Right atrium auricular region (tissue), 2 donors: ENCODE measurements at places on chromosomes 2 and 18. TPM values are rescaled to one million over a fixed set of nuclear protein-coding genes. Genes with fewer than 3 reads are reported as not detected.

- no peak for DNase-seq
- H3K27ac ChIP-seq = no peak overlapping the region
- H3K36me3 ChIP-seq = no peaks in the 10 kb centered on the region
- H3K27me3 ChIP-seq = no peaks in the 10 kb centered on the region
These were observed 829.2 kb upstream of the ACVR2A start for GRCh38 chr2:147015591-147015990.

- H3K4me1 ChIP-seq = peaks cover 44% of the 10 kb centered on the region
- H3K36me3 ChIP-seq = no peaks in the 10 kb centered on the region
- H3K27ac ChIP-seq = no peak overlapping the region
- H3K4me3 ChIP-seq = no peak overlapping the region
- H3K27me3 ChIP-seq = no peaks in the 10 kb centered on the region
These were observed 62.0 kb downstream of the ODC1 start for GRCh38 chr2:10385933-10386773.

GRCh38 chr2:46376586-46376985 lies 79.4 kb downstream of the EPAS1 start:
- DNase-seq = no peak
- no peak overlapping the region for H3K4me3 ChIP-seq
- no peaks in the 10 kb centered on the region for H3K27me3 ChIP-seq
- H3K36me3 ChIP-seq = peaks cover 99% of the 10 kb centered on the region

DNA sequence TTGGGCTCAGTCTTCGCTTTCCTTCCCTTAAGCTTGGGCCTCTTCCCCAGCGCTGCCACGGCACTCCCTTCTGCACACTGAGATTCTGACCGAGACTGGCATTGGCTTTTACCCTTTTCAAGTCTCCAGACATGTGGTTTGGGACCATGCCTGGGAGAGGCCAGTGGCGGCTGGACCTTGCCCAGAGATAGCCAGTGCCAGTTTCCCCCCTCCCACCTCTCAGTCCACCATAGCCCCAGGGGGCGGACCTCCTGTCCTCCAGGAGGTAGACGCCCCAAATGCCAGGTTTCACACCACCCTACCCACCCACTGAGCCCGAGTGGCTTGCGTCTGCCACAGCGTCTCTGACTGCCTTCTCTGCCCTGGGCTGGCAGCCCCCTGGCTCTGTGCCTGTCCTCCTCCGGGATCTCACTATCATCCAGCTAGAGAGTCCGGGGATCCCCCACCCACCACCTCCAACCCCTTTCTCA lies 47.7 kb downstream of the INPP5D start:
- no peaks in the 10 kb centered on the region for H3K4me1 ChIP-seq
- H3K27ac ChIP-seq = no peak overlapping the region
- no peak for DNase-seq

- no peak overlapping the region for H3K4me3 ChIP-seq
- H3K27ac ChIP-seq = no peak overlapping the region
- H3K4me1 ChIP-seq = no peaks in the 10 kb centered on the region
- H3K27me3 ChIP-seq = no peaks in the 10 kb centered on the region
- no peaks in the 10 kb centered on the region for H3K36me3 ChIP-seq
These were observed 143.1 kb upstream of the TTC39C start for GRCh38 chr18:23871410-23871809.

- no peaks in the 10 kb centered on the region for H3K36me3 ChIP-seq
- peak; percentile 68 for DNase-seq
- no peaks in the 10 kb centered on the region for H3K27me3 ChIP-seq
- no peaks in the 10 kb centered on the region for H3K4me1 ChIP-seq
- H3K27ac ChIP-seq = no peak overlapping the region
These were observed 8.3 kb downstream of the TM4SF20 start for GRCh38 chr2:227370791-227371312.

GRCh38 chr2:150467621-150467963 lies 19.9 kb downstream of the RND3 start:
- H3K36me3 ChIP-seq = peaks cover 21% of the 10 kb centered on the region
- H3K27me3 ChIP-seq = no peaks in the 10 kb centered on the region
- peaks cover 13% of the 10 kb centered on the region for H3K4me1 ChIP-seq
- H3K27ac ChIP-seq = no peak overlapping the region

- no peaks in the 10 kb centered on the region for H3K4me1 ChIP-seq
- no peak overlapping the region for H3K27ac ChIP-seq
- DNase-seq = no peak
- no peaks in the 10 kb centered on the region for H3K27me3 ChIP-seq
- no peak overlapping the region for H3K4me3 ChIP-seq
These were observed 151.7 kb downstream of the ARHGAP28 start for GRCh38 chr18:6881034-6881820.

DNA sequence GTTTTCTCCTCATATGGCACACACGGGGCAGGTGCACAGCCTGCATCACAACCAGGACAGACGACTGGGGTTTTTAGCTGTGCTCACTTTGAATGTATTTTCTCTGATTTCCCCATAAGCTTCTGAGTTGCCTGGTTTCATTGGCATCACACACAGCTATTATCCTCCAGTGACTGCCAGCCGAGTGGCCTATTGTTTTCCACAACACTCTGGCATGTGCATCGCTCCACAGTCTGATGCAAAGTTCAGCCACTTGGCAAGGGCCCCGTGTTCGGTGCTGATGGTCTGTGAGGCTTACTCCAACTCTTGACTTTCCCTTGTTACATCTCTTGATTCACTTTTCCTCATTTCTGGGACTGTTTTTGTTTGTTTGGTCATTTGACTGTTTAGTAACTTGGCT lies 593.1 kb downstream of the CBLN2 start:
- H3K4me3 ChIP-seq = no peak overlapping the region
- no peaks in the 10 kb centered on the region for H3K36me3 ChIP-seq
- no peak overlapping the region for H3K27ac ChIP-seq
- H3K27me3 ChIP-seq = no peaks in the 10 kb centered on the region
- no peaks in the 10 kb centered on the region for H3K4me1 ChIP-seq

DNA sequence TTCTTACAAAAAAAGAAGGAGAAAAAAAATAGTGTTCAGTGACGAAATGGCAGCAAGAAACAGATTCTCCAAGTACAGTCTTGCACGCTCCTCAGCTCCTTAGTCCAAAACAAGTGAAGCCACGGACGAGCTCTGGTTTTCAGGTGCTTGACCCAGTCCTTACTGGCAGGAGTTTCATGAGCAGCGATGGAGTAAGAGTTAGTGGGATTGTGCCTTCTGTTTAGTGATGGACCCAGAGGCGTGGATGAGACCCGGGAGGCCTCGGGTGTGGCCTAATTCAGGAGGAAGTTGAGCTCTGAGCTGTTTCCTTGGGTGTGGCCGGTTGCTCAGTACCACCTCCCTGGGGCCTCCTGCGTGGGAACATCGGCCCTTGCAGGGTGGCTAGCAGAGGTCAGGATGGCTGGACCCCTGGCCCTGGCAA lies 52.0 kb downstream of the KIF5C start:
- H3K27ac ChIP-seq = no peak overlapping the region
- peak overlapping the region; percentile 4 for H3K4me3 ChIP-seq
- DNase-seq = no peak
- H3K36me3 ChIP-seq = no peaks in the 10 kb centered on the region

DNA sequence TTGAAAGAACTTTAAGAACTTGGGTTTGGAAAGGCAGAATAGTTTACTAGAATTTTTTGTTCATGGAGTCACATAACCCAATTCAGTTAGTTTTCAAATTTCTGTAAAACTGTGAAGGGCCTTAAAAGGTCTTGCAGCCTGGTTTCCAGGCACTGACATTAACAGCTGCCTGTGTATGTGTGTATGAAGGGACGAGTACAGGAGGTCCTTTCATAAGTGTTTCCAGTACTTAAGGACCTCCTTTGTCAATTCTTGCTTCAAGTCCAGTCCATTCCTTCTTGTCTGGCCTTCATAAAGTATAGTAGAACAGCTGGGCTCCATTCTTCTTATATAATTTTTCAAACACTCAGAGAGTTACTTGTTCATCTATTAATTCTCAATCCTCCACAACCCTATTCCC lies 136.5 kb downstream of the NR4A2 start:
- no peaks in the 10 kb centered on the region for H3K27me3 ChIP-seq
- no peak overlapping the region for H3K27ac ChIP-seq
- DNase-seq = no peak

- no peak for DNase-seq
- no peaks in the 10 kb centered on the region for H3K36me3 ChIP-seq
- no peaks in the 10 kb centered on the region for H3K27me3 ChIP-seq
- H3K27ac ChIP-seq = peak overlapping the region; percentile 71
- no peak overlapping the region for H3K4me3 ChIP-seq
- H3K4me1 ChIP-seq = peaks cover 69% of the 10 kb centered on the region
These were observed 66.2 kb downstream of the HS1BP3 start for GRCh38 chr2:20584399-20585358.

GRCh38 chr2:199144036-199144435 lies 313.7 kb downstream of the SATB2 start:
- H3K36me3 ChIP-seq = no peaks in the 10 kb centered on the region
- no peaks in the 10 kb centered on the region for H3K4me1 ChIP-seq
- no peak overlapping the region for H3K27ac ChIP-seq
- no peaks in the 10 kb centered on the region for H3K27me3 ChIP-seq
- no peak overlapping the region for H3K4me3 ChIP-seq

The C1QL2 gene
- total RNA-seq = not detected
